Substantia nigra (tissue), 51 donors: ENCODE measurements at places on chromosomes 11 and 22.

DNA sequence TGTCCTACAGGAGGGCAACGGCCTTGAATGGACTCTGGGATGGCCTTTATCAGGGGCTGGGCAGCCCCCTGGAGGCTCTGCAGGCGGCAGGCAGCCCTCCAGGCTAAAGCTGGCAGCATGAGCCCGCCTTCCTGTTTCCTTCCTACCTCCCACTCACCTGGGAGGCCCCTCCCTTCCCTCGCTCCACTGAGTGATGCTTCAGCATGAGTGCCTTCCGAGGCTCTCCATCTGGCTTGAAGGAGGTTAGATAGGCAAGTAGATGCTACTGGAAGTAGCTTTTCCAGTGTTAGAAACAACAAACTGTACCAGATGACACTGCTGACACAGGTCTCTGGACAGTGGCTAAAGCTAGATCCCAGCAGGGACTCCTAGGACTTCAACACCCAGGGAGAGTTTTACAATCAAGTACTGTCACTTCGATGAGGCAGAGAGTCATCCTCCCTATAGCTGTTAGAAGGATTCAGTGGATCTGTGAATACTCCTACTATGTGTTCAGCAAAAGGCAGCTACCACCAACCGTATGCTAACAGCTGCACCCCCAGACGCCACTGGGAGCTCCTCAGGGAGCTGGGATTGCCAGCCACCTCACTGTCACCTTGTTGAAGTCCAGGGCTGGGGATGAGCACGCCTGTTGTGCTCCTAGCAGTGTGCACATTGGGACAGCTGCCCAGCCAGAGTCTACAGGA is 4.1 kb upstream of the SLC25A1 start:
- DNase-seq: no peak

GRCh38 chr11:74476536-74476935 is 9.2 kb upstream of the KCNE3 start:
- no peak for DNase-seq

DNA sequence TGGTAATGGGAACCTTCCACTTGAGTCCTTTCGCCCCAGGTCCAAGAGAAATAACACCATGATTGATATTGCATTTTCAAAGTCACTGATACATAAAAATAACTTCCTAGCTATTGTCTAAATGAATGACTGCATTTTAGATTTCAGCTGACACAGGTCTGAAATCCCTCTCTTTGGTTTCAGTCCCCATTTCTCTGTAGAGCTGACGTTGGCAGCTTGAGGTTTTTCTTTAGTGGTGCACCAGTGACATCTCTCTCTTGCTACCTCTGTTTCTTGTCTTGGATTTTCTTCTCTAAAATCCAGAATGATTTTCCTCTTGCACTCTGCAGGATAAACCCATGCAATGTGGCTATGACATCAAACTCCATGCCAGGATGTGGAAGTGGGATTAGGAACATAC is 31.7 kb upstream of the SORL1 start:
- no peak for DNase-seq

GRCh38 chr11:77661670-77662069 is 24.1 kb upstream of the CLNS1A start:
- no peak for DNase-seq

DNA sequence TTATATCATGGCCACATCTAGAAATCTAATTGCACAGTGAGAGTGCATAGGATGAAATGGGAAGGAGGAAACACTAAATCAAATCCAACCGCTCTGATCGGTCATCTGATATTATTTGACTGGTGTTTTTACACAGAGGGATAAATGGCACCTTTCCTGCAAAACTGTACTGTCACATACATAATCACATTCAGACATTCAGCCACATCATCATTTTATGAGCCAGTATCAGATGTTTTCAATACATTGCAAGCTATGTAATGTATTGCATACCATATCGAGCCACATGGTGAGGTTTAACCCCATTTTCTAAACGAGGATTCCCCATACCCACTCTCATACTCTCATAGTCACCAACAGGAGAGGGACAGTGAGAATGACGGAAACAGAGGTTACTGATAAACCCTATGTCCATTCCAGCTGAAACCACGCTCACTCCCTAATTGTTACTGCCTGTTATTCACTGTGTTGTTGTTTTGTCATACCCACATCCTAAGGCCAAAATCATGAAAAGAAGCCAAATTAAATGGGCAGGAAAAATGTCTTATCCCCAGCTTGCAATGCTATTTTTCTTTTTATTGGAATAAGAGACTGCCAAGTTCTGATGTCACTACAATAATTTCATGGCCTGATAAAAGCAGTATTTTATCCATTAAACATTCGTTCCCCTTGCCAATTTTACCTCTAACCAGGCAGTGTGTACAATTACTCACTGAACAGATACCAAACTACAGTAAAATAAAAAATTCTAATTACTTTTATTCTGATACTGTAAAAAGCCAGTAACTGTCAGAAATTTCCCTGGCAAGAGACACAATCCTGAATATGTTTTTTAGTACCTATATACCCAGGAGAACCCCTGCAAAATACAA is 9.0 kb downstream of the CDON start:
- no peak for DNase-seq

- no peak for DNase-seq
Observed at GRCh38 chr22:46367707-46368191, 32.2 kb downstream of the TRMU start.

DNA sequence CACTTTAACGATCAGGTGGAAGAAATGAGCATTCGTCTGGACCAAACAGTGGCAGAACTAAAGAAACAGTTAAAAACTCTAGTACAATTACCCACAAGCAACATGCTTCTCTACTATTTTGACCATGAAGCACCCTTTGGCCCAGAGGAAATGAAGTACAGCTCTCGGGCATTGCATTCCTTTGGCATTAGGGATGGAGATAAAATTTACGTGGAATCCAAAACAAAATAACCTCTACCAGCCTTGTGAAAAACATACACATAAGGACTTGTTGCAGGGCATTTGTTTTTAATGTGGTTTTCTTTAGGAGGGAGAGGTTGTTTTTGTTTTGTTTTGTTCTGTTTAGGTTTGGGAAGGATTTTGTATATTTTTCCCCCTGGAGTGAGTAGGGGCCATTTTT is 14.2 kb upstream of the TECTA start:
- DNase-seq: no peak

- DNase-seq: no peak
Observed at GRCh38 chr11:9565822-9566560, 7.5 kb upstream of the WEE1 start.

GRCh38 chr11:117876059-117876340 is 458 bp downstream of the FXYD6 start:
- no peak for DNase-seq

DNA sequence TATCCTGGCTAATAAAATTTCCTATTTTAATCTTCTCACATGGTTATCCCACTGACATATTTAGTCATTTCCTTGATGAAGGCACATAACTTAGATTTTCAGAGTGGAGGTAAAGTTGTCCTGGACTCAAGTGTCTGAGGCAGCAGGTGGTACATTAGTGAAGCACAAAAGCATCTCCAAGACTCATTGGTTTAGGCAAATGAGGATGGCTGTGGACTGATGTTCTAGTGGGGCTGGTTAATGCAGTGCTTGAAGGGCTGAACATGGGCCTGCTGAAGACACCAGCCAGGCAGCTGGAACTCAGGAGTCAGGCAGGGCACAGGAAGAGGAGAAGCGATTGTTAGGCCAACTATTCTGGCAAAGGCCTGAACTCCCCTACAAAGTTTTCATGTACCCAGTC is 76.3 kb upstream of the SESN3 start:
- DNase-seq: no peak

GRCh38 chr11:128759597-128759996 is 65.7 kb downstream of the FLI1 start:
- DNase-seq: no peak

- no peak for DNase-seq
Observed at GRCh38 chr11:84685976-84686375, 941.2 kb downstream of the DLG2 start.

GRCh38 chr11:74139151-74139918 is 31.5 kb downstream of the C2CD3 start:
- DNase-seq: no peak

DNA sequence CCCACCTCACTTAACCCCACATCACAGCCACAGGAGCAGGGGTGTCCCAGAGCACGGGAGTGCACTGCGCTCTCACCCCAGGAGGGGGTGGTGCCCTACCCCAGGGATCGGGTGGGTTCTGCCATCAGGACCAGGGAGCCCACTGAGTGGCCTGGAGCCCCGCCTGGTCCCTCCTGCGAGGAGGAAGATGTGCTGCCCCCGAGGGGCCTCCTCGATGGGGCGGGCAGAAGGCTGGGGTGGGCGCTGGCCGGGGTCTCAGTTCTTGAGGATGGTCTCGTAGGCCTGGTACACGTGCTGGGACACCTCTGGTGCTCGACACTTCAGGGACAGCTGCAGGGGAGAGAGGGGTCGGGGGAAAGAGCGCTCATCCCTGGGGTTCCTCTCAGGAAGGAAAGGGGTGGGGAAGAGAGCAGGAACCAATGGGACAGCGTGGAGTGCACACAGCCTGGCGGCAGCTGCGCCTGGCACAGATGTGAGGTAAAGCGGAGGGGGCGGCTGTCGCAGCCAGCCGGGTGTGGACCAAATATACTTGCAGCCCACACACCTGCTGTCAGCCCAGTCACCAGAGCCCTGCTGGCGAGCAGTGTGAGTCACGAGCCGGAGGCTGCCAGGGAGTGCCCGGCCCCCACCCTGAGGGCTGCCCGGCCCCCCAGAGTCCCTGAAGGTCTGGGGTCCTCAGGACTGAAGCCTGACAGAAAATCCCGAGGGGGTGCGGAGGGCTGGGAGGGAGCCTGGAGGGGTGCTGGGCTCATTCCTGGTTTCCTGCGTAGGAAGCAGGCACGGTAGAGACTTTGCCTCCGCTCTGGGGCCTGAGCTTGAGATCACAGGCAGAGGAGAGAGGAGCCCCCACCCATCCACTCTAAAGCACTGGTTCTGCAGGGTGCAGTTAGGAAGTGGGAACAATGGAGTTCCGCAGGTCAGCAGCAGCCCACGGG is 13.3 kb upstream of the RASL10A start:
- no peak for DNase-seq

- no peak for DNase-seq
Observed at GRCh38 chr11:64373598-64373974, 14.6 kb downstream of the RPS6KA4 start.

DNA sequence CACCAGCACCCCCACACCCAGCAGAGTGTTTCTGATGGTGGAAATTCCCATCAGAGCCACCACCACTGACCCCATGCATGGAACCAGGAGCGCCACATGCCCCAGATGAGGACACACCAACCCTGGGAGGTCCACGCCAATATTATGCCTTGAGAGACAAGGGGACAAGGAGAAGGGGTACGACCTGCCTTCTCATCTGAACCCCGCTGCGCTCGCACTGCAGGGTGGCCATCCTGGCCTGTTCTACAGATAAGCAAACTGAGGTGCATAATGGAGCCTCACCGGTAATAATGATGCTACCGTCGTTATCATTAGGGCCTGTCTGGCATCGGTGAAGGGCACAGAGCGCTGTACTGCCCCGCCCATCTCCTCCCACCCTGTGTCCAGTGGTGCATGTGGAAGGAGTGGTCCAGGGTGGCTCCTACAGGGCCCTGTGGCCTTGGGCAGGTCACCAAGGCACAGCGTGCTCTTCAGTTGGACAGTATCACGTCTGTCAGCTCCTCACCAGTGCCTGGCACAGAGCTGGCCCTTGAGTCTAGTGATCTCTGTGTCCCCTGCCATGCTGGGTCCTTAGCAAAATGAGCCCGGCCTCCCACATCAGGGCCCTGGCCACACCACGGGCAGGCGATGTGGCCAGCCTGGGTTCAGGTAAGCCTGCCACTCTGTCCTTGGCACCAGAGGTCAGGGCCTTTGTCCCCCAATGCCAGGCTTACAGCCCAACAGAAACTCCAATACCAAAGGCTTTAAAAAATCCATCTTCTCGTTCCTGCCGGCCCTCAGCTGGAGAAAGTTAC is 92.2 kb downstream of the PHF21B start:
- no peak for DNase-seq

GRCh38 chr22:46531581-46532175 is 5.7 kb downstream of the CELSR1 start:
- no peak for DNase-seq

DNA sequence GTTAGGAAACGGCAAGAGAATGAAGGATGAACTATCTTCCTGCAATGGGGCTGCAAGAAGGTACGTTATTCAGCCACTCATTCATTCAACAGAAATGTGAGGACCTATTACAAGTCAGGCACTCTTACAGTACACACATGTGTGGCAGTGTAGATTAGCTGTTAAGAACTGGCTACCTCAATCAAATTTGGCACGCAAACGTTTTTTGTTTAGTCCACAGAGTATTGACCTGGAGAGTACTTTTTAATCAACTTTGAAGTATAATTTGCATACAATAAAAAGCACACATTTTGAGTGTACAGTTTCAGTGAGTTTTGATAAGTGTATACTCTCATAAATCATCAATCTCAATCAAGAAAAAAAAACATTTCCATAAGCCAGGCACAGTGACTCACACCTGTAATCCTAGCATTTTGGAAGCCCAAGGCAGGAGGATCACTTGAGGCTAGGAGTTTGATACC is 24.2 kb downstream of the MRTFA start:
- no peak for DNase-seq

DNA sequence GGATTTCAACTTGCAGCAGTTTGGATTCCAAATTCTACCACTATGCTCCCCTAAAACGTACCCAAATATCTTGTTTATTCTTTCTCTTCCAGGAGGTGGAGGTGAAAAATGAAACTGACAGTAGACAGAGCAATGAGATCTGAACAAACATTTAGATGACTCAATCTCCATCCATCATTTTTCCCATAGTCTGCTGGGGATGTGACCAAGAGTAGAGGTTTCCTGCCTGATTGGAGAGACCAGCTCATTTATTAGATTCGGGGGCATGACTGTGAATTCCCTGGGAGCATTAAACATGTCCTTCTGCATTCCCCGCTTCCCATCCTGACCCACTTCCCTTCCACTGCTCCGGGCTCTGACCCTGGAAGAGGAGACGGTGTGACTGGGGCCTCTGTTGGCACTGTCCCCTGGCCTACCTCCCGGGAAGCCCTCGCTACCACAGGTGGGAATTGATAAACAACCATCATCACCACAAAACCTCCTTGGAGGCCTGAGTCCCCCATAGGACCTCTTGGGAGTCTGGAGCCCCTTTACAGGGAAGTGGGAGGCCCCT is 20.3 kb downstream of the DKK3 start:
- no peak for DNase-seq

GRCh38 chr11:64729851-64730382 is 6.9 kb upstream of the NRXN2 start:
- DNase-seq: no peak

DNA sequence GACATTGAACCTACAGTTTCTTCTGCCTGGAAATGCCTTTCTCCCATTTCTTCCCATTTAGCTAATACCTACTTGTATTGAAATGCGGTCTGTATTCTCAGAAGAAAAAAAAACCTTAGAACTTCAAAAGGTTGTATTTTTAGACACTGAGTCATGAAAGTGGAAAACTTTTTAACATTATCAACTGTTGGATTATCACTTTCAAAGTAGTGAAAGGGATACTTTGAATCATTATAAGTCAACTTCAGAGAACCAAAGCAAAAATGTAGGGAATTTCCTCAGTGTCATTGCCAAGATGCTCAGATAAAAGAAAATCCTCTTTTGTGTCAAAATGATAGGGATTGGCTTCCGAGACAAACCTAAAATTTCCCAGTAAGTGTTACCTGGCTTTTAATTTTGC is 6.6 kb downstream of the HOATZ start:
- DNase-seq: no peak
